Renal cortical epithelial cell (primary cell): ENCODE measurements at places on chromosomes 11 and 22. TPM values are rescaled to one million over a fixed set of nuclear protein-coding genes. Genes with fewer than 3 reads are reported as not detected.

- DNase-seq = no peak
These were observed 116.0 kb upstream of the TIMP3 start for GRCh38 chr22:32685512-32685911.

GRCh38 chr11:57514538-57515331 lies 767 bp downstream of the SLC43A1 start:
- no peak for DNase-seq

- no peak for DNase-seq
These were observed 564 bp downstream of the THAP12 start for GRCh38 chr11:76380159-76380976.

DNA sequence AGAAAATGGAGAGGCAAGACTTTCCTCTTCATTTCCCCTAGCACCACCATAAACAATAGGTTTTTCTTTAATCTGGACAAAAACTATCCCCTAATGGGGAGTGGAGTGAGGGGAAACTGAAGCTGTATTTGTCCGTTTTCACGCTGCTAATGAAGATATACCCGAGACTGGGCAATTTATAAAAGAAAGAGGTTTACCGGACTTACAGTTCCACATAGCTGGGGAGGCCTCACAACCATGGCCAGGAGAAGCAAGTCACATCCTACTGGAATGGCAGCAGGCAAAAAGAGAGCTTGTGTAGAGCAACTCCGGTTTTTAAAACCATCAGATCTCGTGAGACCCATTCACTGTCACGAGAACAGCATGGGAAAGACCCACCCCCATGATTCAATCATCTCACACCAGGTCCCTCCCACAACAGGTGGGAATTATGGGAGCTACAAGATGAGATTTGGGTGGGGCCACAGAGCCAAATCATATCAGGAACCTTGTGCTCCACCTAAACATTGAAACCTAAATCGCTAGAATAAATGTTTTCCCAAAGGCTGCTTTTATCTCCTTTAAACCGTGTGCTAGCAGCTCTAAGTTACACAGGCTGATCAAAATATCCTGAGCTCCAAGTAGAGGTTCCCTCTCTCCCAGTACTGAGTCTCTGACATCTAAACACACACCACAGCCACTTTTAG lies 4.3 kb downstream of the UBQLN3 start:
- no peak for DNase-seq

GRCh38 chr11:130813638-130814037 lies 102.6 kb downstream of the SNX19 start:
- peak; percentile 55 for DNase-seq

DNA sequence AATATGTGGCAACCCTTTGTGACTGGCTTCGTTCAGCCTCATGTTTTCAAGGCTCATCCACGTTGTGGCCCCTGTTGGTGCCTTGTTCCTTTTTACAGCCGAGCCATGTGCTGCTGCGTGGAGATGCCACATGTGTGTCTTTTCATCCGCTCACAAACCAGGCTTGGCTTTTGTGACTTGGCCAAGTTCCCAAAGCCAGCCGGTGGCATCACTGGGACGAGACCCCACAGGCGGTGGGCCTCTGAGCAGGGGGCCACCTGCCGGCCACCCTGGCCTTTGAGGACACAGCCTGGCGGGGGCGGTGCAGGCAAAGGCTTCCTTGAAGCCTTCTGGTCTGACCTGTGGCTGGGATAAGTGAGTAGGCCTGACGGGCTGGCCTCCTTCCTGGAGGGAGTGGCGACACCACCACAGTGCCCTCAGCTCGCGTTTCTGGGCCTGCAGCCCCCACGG lies 10.5 kb downstream of the GRK2 start:
- no peak for DNase-seq

GRCh38 chr11:66002648-66003225 lies 434 bp downstream of the BANF1 start:
- peak; percentile 33 for DNase-seq

- DNase-seq = peak; percentile 95
These were observed 229.2 kb downstream of the ADAMTS15 start for GRCh38 chr11:130677486-130678153.

GRCh38 chr22:47355776-47356510 lies 593.5 kb downstream of the TBC1D22A start:
- DNase-seq = no peak

- no peak for DNase-seq
These were observed 909.8 kb downstream of the METTL15 start for GRCh38 chr11:29017941-29018340.

DNA sequence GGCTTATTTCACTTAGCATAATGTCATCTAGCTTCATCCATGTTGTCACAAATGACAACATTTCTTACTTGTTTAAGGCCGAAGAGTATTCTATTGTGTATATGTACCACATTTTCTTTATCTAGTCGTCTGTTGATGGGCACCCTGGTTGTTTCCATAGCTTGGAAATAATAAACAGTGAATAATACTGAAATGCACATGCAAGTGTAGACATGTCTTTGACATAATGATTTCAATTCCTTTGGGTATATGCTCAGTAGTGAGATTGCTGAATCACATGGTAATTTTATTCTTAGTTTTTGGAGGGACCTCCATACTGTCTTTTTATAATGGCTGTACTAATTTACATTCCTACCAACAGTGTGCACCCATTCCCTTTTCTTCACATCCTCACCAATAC lies 508.0 kb downstream of the NELL1 start:
- DNase-seq = no peak

DNA sequence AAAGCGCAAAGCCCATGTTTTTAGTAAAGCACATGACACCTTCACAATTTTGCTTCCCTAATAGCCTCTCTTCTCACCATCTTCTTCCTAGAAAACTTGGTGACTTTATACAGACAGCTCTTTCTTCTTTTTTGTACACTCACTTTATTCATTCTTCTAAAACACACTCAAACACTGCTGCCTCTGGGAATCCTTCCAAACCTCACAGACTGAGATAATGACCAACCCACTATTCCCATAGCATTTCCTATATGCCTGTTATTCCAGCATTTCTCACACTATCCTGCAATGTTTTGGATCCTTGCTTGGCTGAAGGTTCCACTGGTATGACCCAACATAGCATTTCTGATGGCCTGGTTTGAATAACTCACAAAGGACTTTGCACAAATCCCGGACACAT lies 442.1 kb upstream of the CCDC90B start:
- DNase-seq = no peak

- no peak for DNase-seq
These were observed 22.2 kb downstream of the OPCML start for GRCh38 chr11:133509924-133510697.

GRCh38 chr11:124724979-124725718 lies 14.6 kb upstream of the NRGN start:
- no peak for DNase-seq

GRCh38 chr11:121672630-121673487 lies 220.1 kb upstream of the SORL1-AS1 start:
- no peak for DNase-seq

DNA sequence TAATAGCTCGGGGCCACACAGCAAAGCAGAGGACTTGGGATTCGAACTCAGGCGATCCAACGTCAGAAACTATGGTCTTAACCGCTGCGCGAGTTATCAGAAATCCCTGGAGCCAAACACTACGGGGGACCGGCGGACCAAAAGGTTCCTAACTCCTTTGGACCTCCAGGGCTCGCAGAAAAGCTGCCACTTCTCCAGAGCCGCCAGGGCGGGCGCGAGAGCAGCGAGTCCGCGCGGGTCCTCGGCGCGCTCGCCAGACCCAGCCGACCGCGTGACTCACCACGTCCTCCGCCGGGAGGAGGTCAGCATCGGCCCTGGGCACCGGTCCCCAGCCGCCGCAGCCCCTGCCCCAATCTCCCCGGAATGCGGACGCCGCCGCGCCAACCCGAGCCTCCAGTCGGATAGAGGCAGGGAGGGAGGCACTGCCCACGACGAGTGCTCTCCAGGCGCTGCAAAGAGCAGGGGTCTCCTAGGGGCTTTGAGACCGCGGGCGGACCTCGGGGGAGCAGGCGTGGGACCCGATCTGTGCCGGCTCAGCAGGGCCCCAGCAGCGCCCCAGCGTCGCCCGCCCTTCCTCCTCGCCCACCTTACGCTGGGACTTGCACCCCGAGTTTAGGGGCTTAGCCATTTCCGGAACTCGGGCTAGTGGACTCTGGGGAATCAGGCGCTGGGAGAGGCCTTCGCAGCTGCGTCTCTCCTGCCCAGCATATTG lies 6.2 kb upstream of the ALX4 start:
- DNase-seq = no peak

Gene EED
- total RNA-seq = 18.6 and 29.6 TPM in 2 replicates

Gene SNX15
- 10.4 and 13.3 TPM in 2 replicates for total RNA-seq

Gene SRSF8
- total RNA-seq = 11.8 and 34.4 TPM in 2 replicates

Gene OR10A2
- not detected in 2 replicates for total RNA-seq

Gene RAG1
- 2.6 and 3.7 TPM in 2 replicates for total RNA-seq

Gene DEPDC7
- total RNA-seq = 3.3 and 7.0 TPM in 2 replicates

Gene CCDC188
- total RNA-seq = 0.10 TPM in 1 of 2 replicates, not detected in the other

Gene SEZ6L
- not detected in 2 replicates for total RNA-seq
